ENCODE measurements at places on chromosomes 16 and 17.

GRCh38 chr16:82735186-82735585 is 108.4 kb downstream of the CDH13 start:
- no peak for DNase-seq

GRCh38 chr17:43579566-43580140 is 33.5 kb upstream of the ETV4 start:
- DNase-seq, result peak; percentile 91

- no peak for DNase-seq
Observed at GRCh38 chr16:79325226-79325945, 275.2 kb downstream of the MAF start.

DNA sequence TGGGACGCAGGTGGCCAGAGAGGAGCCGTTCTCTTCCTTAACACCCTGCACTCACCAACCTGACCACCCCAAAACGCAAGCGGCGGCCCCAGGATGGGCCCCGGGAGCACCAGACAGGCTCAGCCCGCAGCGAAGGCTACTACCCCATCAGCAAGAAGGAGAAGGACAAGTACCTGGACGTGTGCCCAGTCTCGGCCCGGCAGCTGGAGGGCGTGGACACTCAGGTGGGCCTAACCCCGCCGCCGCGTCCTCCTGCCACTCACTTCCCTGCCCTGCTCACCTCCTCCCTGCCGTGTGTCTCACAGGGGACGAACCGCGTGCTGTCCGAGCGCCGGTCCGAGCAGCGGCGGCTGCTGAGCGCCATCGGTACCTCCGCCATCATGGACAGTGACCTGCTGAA is 4.6 kb upstream of the HSD3B7 start:
- DNase-seq, result no peak

DNA sequence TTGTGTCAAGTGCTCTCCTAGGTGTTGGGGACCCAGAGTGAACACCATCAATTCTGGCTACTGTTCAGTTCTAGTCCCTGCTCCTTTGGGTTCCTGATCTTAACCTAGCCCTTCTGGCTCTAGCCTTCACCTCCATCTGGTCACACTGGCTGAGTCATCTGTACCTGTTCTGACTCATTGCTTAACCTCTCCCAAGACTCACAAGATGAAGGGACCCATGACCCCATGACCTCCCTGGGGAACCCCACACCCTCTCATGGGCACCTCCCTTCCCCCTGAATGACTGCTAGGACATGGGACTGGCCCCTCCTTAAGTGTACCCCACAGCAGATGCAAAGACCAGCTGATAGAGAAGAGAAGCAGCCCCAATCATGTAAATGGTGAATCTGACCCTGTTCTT is 345.8 kb upstream of the CDH5 start:
- peak; percentile 40 for DNase-seq

- DNase-seq, result peak; percentile 82
Observed at GRCh38 chr17:21539146-21539545, 153.2 kb upstream of the KCNJ18 start.

- no peak for DNase-seq
Observed at GRCh38 chr16:73891129-73891542, 405.5 kb upstream of the PSMD7 start.

- no peak for DNase-seq
Observed at GRCh38 chr16:84370723-84371552, 2.6 kb downstream of the ATP2C2 start.

GRCh38 chr16:2813771-2814221 is 3.2 kb upstream of the PRSS21 start:
- no peak for DNase-seq

DNA sequence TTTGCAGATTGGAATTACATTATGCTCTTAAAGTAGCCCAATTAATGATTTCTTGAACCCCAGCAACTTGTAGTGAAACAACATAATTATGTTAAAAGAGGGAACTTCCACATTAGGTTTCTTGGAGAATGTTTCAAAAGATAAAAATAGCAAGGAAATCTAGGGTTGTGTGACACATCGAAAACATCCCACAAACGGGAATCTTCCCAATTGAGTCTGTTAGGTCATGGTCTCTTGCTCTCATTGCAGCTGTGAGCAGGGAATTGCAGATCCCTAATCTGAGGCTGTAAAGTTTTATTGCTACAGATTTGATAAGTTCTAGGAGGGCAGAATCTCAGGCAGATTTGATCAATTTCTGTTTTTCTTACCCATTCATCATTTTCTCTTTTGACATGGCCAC is 6.7 kb upstream of the LPO start:
- peak; percentile 40 for DNase-seq

- DNase-seq, result no peak
Observed at GRCh38 chr17:66665194-66665593, 169.7 kb upstream of the CACNG5 start.

GRCh38 chr17:2241823-2242222 is 61.8 kb downstream of the SMG6 start:
- peak; percentile 87 for DNase-seq

GRCh38 chr17:34349751-34350150 is 6.5 kb upstream of the CCL13 start:
- no peak for DNase-seq

- DNase-seq, result peak; percentile 18
Observed at GRCh38 chr16:56370875-56371659, 54.3 kb downstream of the AMFR start.

- DNase-seq, result no peak
Observed at GRCh38 chr17:81152288-81152828, 12.9 kb upstream of the PVALEF start.

DNA sequence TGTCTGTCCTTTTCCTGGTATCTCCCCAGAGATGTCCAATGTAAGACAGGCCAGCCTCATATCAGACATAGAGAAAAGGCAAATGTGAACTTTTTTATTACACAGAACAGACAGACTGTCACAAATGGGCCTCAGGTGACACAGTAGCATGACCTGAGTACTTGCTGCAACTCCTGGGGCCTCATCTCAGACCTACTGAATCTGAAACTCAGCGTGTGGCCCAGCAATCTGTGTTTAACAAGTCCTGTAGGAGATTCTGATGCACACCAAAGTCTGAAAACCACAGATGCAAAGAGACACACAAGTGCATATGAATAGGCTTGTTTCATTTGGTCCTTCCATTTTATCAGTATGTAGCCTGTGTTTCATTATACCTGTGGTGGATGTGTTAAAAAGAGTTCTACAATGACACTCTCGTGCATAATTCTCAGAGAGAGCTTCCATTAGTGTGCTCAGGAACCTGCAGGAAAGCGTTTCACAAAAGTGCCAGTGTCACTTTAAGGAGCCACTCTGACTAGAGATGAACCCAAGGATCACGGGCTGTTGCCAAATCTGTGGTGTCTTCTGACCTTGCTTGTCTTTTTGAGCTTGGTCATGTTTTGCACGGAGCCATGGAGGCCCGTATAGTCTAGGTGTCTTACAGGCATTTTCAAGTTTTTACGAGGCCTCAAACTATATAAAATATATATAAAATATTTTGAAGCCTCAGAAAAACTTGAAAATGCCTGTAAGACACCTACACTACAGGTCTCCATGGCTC is 33.8 kb upstream of the NF1 start:
- no peak for DNase-seq

Measured in fibroblast of the aortic adventitia (primary cell).